ENCODE measurements at places on chromosomes 4 and X.

DNA sequence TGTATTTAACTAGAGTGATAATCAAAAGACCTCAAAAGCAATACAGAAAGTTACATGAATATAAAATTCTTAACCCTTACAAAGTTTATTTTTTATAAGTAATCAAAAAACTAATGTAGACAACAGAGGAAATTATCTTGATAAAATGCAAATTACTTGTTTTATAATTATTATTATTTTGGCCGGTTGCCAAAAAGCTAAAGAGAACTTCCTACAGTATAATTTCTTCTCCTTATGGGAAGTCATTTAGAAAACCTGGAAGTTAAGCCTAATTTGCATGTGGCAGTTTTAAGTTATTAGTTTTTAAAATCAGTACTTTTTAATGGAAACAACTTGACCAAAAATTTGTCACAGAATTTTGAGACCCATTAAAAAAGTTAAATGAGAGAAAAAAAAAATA is 621.3 kb upstream of the PCDH10 start:
- DNase-seq: no peak

DNA sequence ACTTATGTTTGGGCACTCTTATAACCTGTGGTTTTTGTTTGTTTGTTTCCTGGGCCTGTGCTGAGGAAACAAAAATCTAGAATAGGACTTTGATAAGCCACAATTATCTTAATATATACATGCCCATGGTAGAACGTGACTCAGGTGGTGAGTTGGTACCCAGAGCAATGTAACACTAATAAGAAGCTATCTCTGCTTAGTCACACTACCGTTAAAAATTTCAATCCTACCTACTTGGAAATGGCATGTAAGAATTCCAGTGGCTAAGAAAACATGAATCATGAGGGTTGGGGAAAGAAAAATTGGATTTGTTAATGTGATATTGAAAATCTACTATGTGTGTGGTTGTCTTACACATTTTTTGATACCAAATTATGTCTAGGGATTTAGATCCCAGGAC is 30.5 kb upstream of the ADGRG2 start:
- no peak for DNase-seq

- no peak for DNase-seq
These were observed 100.5 kb downstream of the CORIN start for GRCh38 chr4:47737326-47737725.

DNA sequence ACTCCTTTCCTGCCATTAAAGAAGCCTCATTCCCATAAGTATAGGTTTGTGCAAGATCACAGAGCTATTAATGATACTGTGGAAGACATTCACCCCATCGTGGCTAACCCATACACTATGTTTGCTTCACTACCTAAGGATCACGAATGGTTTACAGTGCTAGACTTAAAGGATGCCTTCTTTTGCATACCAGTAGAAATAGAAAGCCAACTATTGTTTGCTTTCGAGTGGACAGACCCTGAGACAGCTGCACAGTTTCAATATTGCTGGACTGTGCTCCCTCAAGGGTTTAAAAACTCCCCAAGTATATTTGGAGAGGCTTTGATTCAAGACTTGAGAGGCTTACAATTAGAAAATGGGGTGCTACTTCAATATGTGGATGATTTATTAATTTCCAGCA is 16.0 kb upstream of the PAPSS1 start:
- DNase-seq: no peak

- DNase-seq: no peak
These were observed 69.7 kb downstream of the MCUB start for GRCh38 chr4:109629775-109630174.

DNA sequence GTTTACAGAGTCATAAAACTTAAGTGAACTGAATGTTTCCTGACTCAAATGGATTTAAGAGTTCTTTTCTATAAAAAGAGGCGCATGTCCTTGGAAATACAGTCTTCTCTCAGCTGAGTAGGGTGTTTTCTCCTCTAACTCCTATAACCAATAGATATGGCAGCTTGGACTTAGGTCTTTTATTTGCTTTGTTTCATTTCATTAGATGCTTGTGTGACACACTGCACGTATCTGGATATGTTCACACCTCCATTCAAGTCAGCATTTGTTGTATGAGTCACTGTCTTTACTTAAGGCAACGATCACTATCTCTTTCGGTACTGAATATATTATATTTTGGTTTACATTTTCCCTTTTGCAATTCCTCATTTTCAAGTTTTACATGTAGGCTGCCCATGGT is 136.6 kb downstream of the ARSF start:
- no peak for DNase-seq

All from CD4-positive, alpha-beta T cell treated with Interleukin-4 for 1 hour (primary cell).